Upper lobe of right lung (tissue), 1 donor: ENCODE measurements at places on chromosomes 4 and X.

GRCh38 chr4:89336818-89337420 is 29.3 kb upstream of the GPRIN3 start:
- DNase-seq, result no peak

DNA sequence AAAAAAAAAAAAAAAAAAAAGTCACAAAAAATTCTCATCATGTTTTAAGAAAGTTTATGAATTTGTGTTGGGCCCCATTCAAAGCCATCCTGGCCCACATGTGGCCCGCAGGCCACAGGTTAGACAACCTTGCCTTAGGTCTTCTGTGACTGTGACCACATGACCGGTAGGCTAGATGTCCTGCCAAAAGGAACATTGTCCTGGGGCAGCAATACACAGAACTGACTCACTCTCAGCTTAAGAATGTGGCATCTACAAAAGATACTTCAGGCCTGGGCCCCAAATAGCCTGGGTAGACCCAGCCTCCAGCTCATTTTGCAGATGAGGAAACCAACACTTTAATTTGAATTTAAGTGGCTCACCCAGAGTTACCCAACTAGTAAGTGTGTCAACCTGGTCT is 10.0 kb downstream of the AWAT2 start:
- DNase-seq, result no peak

GRCh38 chrX:146186540-146186939 is 368.9 kb downstream of the SLITRK2 start:
- DNase-seq, result no peak

DNA sequence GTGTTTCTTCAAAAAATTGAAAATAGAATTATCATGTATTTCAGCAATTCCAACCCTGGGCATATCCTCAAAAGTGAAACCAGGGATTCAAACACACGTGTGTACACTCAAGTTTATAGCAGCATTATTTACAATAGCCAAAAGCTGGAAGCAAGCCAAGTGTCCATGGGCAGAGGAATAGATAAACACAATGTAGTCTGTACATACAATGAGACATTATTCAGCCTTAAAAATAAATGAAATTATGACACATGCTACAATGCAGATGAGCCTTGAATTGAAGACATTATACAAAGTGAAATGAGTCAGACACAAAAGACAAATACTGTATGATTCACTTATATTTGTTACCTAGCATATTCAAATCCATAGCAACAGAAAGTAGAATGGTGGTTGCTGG is 853.4 kb downstream of the STIM2 start:
- DNase-seq, result no peak

- DNase-seq, result no peak
These were observed 68.8 kb downstream of the IL15 start for GRCh38 chr4:141705048-141705746.

DNA sequence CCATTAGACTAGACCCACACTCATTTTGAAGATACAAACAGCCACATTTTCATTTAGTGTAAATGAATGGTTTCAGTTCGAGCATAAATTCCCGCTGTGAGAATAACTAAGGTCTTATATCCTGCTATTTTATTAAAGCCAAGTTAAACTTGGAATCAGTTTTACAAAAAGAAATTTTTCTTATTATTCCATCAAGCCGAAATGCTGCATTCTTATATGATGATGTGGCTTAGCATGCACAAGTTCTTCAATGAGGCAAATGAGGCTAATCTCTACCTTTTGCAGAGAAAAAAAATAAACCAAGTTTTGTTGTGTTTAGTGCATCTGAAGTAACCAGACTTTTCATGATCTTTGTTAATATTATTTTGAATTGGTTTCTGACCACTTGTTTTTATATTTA is 953.9 kb upstream of the PCDH10 start:
- DNase-seq, result no peak

GRCh38 chr4:128284317-128284716 is 3.3 kb downstream of the PGRMC2 start:
- DNase-seq, result no peak

GRCh38 chrX:32443841-32444240 is 767.5 kb downstream of the DMD start:
- no peak for DNase-seq

DNA sequence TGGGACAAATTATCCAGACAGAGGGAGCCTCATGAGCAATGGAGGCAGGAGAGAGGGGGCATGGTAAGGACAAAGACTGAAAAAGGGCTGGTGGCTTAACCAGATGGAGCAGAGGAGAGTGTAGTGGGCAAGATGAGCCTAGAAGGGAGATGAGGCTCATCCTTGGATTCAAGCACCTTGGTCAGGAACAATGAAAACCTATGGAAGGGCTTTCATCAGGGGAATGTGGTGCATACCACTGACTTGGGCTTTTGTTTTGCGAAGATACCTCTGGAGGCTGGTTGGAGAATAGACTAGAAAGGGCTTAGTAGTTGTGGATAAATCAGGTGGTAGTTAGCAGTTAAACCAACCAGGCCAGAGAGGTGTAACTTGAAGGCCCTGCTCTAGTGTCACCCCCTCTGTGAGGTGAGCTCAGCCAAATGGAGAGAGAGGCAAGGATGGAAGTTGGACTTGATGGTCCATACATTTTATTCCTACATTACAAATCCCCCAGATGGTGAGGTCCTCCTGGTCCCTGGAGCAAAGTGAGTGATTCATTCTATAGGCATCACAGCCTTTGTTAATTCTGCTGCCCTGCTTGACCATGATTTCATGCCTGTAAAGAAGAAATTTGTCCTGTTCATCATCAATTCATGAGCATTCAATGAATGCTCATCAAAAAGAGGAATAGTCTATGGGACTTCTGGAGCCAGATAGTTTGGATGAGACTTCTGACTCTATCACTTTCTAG is 264.8 kb upstream of the IGFBP7 start:
- DNase-seq, result no peak

DNA sequence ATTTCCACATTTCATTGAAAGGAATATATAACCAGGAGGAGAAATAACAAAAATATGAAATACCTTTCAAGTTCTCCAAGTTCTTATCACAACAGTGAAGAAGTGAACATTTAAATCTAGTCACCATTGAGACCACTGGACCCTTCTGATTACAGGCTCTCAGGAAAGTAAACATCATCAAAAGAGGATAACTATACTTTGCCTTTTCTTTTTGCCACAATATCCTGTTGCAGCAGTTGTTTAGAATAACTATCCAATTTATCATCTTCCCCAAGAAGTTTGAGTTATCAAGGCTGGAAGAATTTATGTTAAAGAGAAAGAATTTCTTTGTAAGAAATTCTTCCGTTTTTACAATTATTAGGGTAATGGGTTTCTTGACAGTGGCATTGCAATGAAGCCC is 3.6 kb downstream of the LRP2BP start:
- no peak for DNase-seq

DNA sequence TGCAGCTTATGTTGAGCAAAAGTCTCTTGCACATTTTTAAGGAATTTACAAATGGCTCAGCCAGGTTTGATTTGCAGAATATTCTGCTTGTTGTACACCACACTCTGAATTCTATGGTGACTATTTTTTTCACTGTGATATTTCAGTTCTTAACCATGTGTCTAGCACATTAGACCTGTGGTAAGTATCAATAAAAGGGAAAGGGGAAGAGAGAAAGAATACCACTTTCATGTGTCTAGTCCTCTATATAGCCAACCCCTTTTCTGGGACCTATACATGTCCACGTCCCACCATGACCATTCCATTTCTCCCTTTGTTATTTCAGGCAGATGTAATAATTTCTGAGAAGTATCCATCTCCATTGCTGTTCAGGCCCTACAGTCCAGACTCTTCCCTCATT is 121.3 kb upstream of the PNPLA4 start:
- DNase-seq, result no peak

- no peak for DNase-seq
These were observed 57.1 kb upstream of the MED14 start for GRCh38 chrX:40792433-40792832.

- no peak for DNase-seq
These were observed 740.1 kb upstream of the PITX2 start for GRCh38 chr4:111362941-111363361.

DNA sequence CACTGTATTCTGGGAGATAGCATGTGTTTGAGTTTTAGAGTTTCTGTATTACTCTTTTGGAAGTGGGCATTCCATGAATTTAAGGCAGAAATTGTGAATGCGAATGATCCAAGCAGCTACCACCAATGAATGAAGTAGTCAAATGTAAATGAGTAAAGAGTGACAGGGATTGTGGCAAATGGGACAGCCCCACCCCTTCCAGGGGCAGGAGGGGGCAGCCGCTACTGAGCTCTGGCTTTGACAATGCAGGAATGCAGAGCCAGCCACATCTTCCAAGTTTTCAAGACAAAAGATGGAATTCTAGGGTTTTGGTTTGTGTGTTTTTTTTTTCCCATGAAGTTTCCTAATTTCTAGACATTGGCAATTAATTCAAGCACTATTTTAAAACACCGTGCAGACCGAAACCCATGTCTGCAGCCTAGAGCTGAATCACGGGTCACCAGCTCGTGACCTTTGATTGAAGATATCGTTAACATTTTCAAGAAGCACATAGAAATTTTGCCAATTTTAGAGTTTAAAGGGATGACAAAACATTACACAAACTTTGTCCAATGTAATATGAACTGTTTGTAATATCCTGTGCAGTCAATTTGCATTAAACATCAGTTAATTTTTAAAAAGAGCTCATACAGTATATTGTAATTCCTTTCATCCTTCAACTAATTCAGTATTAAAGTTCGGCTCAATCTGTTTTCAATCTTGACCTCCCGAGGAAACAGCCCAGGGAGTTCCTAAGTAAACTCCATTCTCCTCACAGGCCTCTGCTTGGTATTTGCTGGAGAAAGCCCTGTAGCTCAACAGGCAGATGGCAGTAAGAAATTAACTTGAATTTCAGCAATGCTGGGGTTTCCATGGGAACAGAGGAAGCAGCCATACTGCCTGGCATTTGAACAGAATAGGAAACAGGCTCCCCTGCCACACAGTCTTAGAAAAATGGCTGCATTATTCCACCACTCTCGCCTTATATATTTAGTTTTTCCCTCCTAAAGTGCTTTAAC is 83.4 kb downstream of the UCHL1 start:
- DNase-seq, result no peak
